LNCaP clone FGC (cell line): ENCODE measurements at places on chromosomes 5 and 9.

GRCh38 chr9:33787839-33788238 lies 7.5 kb upstream of the PRSS3 start:
- DNase-seq = no peak

GRCh38 chr5:38099205-38100168 lies 158.9 kb upstream of the EGFLAM start:
- no peak for DNase-seq

- DNase-seq = no peak
These were observed 79.0 kb downstream of the FBXW11 start for GRCh38 chr5:171927345-171927941.

GRCh38 chr5:134140530-134141201 lies 26.2 kb downstream of the TCF7 start:
- peak; percentile 82 for DNase-seq

DNA sequence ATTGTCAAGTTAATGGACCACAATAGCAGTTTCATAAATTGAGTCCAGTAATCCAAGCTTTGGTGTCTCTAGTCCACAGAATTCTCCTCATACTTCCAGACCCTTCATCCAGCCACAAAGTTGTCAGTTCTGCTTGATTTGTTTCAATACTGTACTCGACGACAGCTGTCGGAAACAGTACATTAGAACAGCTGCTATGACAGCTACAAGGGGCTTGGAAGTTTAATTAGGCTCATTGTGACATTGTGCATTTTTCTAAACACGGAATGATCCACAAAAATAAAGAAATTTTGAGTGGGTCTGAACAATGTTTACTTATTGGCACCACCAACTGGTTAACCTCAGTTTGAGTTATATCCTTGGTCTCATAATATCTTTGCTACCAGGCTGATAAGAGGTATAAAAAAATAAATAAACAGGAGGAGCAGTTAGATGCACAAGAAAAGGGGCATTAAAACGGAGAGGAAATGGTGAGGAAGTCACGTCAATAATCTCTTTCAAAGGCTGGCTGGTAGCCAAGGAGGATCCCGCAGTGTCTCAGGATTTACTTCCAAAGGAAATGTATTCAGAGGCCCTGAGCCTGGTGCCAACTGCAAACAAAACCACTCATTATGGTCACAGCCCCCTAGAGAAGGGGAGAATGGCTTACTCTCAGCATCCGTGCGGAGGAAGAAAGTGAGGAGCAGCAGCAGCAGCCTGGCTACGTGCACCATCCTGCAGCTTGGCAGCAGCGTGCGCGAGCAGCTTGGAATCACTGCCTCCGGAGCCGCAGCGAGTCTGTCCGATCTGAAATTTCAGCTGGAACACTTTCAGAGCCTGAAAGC lies 933.8 kb upstream of the DMAC1 start:
- DNase-seq = no peak

DNA sequence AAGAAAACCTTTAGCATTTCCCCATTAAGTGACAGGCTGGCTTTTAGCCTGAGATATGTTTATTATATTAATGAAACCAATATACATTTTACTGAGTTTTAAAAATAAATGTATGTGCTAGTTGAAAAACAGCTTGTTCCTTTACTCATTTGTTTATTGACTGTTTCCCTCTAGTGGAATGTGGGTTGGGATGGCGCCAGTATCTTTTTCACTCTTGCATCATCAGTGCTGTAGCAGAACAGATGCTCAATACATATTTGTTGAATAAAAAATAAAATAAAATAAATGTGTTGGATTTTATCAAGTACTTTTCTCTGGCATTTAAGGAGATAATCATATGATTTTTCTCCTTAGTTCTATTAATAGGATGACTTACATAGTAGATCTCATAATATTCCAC lies 43.0 kb downstream of the FSTL4 start:
- DNase-seq = peak; percentile 55
